ENCODE measurements at places on chromosomes 2 and 18.

DNA sequence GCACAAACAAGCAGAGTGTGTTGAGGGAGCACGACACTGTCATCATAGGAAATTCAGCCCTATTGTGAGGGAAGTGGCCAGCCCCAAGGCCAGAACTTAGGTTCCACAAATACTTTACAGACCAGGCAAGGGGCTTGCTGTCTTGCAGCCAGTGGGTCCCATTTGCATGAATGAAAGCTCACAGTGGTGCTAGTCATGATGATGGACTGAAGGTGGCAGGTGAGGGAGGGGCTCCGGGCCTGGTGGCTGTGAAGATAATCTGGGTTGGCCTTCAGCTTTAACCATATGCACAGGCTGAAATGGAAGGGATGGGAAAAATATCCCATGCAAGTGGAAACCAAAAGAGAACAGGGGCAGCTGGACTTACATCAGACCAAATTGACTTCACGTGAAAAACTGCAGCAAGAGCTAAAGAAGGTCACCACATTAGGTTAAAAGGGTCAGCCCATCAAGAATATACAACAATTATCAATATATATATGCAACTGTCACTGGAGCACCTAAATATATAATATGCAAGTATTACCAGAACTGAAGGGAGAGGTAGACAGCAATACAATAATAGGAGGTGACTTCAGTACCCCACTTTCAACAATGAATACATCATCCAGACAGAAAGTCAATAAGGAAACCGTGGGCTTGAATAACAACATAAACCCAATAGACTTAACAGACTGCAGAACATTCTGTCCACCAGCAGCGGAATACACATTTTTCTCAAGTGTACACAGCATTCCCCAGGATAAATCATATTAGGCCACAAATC, 39.6 kb downstream of the DCDC2C start:
- no peak for DNase-seq

GRCh38 chr18:3665780-3666525, 216.0 kb downstream of the TGIF1 start:
- peak; percentile 76 for DNase-seq

DNA sequence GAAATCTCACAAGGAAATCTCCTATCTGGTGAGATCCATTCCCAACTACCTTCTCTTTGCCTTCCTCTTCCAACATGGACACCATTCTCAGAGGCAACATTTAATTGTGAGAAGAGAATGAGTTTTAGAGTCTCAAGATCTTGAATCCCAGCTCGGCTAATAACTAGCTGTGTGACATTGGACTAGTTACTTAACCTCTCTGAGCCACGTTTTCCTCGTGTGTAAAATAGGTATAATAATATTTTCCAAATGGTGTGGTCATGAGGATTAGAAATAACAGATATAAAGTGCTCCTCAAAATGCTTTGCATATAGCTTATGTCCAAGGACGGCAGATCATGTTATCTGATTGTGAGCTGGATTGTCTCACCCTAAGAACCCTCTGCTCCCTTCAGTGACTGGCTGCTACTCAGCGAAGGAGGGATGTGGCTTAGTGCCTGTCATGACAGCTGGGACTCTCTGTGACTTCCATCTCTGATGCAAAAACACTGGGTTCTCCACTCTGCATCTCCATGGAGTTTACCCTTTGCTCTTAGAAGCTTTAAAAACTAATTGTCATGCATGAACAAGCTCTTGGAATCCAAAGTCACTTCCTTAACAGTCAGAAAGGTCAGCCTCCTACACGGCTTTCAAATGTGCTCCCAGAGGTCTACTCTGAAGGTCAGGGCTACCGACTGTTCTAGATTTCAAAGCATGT, 38.4 kb upstream of the MRPL19 start:
- no peak for DNase-seq

- no peak for DNase-seq
These were observed 91.3 kb downstream of the ASXL2 start for GRCh38 chr2:25787020-25787419.

DNA sequence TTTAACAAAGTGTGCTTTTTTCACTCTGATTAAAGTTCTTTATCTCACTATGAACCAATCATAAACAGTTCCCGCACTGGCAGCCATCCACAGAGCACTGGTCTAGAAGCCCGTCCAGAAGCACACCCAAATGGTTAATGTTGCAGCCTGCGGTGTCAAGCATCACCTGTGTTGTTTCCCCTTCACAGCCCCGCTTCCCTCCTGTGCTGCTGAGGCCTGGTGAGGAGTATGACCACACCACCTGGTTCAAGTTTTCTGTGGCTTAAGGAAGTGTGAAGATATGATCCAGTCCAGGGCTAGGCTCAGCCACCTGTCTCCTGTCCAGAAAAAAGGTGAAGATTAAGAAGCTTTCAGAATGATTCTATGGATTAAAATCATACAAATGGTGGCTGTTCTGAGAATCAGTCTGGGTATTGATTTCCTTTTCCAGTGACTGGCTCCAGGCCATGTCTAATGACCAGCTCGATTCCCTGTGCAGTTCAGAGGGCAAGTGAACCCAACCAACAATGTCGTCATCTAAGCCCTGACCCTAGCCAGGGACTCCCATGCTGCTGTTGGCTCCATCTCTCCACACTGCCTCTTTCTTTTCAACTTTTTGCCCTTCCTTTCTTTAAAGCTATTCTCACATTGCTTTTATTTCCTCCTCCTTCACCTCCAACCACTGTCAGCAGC, 17.7 kb downstream of the SRSF7 start:
- no peak for DNase-seq

DNA sequence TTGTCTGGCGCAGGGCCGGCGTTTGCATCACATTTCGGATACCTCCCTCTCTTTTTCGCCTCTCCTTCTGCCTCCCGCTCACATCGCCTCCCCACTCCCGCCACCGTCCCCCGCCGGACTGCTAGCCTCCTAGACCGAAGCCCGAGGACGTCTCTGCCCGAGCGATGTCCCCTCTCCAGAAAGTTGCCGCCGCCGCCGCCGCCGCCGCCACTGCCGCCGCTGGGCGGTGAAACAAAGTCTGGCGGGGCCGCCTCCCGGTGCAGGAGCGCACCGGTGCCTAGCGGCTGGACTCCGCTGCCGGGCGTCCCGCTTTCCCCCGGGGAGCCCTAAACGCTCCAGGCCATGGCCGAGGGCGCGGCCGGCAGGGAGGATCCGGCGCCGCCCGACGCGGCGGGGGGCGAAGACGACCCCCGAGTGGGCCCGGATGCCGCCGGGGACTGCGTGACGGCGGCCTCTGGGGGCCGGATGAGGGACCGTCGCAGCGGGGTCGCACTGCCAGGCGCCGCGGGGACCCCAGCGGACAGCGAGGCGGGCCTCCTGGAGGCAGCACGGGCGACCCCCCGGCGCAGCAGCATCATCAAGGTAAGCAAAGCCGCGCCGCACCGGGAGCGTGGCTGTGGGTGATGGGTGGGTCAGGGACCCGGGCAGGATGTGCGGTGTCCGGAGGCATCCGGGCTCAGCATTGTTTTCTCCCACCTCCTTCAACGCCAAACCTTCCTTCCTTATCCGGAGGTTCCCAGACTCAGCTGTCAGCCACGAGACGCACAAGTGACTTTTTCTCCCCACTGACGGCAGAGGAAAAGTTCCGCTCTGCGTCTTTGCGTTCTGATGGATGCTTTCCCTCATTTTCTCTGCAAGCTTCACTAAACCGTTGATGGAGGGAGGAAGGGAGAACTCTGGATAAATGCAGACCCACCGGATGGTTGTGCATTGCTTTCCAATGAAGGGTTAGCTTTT, 643 bp downstream of the PLCL1 start:
- no peak for DNase-seq

DNA sequence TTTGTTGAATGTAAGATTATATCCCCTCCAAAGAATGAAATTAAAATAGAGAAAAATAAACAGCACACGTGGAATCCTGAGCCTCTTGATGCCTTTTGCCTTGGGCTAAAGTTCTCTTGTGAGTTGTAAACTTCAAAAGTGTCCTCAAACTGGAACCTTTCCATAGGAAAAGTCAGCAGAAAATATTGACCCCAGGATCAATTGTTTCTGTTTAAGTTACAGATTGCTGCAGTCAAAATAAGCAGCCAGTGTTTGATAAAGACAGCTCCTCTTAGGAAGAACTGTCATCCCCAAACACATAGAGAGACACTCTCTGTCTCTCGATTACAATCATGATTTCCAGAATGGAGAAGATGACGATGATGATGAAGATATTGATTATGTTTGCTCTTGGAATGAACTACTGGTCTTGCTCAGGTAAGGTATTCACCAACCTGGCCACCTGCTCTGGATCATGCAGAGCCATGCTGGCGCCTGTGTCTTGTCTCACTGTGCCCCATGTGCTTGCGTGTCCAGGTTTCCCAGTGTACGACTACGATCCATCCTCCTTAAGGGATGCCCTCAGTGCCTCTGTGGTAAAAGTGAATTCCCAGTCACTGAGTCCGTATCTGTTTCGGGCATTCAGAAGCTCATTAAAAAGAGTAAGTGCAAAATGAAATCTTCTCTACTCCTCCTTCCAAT, at the start of gene SPP2:
Gene SPP2 (plus strand): TSS at position 248 of the 681 bp plus-strand sequence. CDS start 85 bp downstream, at position 333.
- DNase-seq: no peak

Measured in NCI-H1694 (cell line).